Pancreas (tissue), 10 donors: ENCODE measurements at places on chromosomes 16 and 17.
A peak's percentile ranks its signal among the peaks of the same experiment; 100 is the strongest.

DNA sequence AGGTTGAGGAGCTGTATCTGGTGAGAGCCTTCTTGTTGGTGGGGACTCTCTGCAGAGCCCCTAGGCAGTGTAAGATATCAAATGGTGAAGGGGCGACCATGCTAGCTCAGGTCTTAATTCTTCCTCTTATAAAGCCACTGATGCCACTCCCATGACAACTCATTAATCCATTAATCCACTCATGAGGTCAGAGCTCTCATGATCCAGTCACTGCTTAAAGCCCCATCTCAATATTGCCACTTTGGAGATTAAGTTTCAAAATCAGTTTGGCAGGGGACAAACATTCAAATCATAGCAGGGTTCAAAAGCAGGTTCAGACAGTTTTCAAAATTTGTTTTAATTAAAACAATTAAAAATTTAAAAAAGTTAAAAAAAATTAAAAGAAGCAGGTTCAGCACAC, 13.1 kb upstream of the SPECC1 start:
- no peak for DNase-seq

- no peak for DNase-seq
Observed at GRCh38 chr16:54585094-54585997, 298.8 kb upstream of the IRX3 start.

DNA sequence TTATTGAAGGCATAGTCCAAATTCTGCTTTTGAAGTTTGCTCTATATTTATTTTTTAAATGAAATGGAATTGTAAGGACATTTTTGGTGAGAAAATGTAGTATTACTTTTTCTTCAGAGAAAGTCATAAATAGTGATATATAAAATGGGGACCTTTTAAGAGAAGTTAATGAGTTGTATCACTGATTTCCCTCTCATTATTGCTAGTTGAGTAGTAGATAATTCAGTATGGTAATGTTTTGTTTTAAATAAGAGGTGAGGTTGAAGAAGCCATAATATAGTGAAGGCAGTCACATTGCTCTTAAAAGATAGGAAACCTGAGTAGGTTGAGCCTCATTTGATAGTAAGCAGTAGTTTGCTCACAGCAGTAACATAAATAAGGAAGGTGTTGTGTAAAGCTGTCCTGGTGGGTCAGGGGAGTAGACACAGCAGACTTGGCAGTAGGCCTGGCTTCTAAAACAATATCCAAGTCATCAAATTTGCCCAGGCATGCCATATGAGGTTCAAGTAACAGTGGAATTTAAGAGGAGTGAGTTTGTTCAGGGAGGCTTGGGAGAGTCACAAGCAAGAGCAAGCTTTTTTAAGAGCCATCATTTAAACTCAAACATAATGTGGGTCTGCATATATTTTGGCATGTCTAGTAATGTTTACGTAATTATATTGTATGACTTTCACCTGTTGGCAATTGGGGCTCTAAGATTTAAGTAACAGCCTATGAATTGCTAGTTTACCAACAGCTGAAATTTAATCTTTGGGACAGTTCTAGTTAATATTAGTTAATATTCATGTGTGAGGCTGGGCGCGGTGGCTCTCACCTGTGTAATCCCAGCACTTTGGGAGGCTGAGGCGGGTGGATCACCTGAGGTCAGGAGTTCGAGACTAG, 6.5 kb downstream of the NFATC3 start:
- DNase-seq: no peak

DNA sequence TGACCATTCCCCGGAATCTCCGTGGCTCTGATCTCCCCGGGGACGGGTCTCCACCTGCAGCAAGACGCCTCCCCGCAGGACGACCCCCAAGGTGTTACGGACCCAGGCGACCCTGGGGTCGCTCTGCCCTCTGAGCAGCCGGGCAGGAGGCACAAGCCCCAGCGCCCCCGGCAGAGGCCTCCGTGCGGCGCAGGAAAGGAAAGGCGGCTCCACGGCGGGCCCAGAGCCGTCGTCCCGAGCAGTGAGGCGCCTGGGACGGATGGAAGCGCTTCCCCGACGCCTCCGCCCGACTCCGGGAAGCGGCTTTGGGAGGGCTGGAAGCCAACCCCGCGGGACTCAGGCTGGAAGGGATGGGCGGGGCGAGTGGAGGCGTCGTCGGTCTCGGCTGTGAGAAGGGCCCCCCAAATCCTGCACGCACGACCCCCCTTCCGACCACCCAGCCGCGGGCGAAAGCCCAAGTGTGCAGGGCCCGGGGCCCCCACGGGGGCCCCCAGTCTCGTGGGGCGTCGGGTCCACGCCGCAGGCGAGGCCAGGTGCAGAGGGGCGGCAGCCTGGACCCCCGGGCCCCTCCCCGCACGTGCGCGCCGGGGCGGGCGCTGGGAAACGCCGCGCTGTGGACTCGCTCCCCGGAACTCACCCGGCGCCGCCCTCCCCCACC, 32.7 kb upstream of the RPH3AL start:
- peak; percentile 53 for DNase-seq

DNA sequence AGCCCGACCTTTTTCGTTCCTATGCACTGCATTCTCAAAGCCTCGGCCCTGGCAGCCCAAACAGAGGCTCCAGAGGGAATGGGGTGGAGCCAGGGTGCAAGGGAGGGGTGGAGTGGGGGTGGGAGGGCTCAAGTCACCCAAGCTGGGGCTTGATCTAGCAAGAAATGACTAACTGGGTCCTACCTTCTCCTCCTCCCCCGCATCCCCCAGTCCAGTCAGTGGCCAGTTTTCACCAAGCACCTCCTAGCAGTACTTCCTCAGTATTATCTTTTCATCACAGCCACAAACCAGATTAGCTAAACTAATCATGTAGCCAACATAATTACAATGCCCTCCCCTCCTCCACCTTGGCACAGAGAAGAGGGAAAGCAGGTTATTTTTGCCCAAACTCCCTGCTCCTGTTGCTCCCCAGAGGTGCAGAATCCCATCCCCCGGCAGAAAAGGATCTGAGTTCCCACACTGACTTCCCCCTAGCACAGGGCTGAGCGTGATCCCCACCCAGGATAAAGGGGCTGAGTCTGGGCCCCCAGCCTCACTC, 2.2 kb downstream of the JUP start:
- no peak for DNase-seq

DNA sequence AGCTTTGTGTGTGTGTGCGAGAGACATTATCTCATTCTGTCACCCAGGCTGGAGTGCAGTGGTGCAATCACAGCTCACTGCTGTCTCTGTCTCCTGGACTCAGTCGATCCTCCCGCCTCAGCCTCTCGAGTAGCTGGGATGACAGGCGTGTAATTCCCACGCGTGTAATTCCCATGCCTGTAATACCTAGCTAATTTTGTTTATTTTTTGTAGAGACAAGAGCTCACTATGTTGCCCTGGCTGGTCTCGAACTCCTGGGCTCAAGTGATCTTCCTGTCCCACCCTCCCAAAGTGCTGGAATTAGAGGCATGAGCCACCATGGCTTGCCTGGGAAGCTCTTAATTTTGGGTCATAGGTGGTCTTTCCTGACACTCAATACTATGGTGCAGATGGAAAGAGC, 205.3 kb upstream of the TNRC6C start:
- no peak for DNase-seq

DNA sequence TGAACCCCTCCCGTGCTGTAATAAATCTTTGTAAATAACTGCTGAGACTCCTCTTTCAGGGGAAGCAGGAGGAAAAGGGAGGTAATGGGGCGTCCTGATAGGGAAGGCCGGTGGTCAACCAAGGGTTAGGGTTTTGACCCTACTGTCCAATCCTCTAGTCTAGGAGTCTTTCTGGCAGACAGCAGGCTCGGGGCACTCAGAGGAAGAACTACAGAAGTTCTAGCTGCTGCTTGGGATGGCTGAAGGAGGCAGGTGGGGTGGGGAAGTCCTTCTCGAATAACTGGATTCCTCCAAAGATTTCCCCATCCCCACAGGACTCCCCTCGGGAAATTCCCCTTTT, 387 bp upstream of the STARD3 start:
- DNase-seq: no peak

GRCh38 chr17:47244697-47245096, 8.9 kb upstream of the ITGB3 start:
- DNase-seq: no peak

GRCh38 chr17:30829022-30829421, 2.7 kb upstream of the ATAD5 start:
- DNase-seq: no peak

- DNase-seq: no peak
Observed at GRCh38 chr17:62720126-62720850, 87.8 kb downstream of the MARCHF10 start.

DNA sequence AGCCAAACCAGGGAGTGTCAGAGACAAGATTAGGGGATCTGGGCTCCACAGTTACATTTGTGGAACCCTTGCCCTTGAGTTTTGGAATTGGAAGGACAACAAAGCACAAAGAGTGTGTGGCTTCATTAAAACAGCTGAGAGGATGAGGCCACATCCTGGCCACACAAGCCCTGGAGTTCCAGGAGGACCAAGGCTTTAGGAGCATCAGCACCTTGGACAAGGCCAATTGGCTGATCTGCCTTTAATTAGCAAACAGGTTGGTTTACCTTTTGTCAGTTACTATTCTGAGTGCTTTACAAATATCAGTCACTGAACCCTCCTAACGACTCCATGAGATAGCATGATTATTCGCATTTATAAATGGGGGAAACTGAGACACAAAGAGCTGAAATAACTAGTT, 54.7 kb downstream of the SLC6A2 start:
- no peak for DNase-seq

DNA sequence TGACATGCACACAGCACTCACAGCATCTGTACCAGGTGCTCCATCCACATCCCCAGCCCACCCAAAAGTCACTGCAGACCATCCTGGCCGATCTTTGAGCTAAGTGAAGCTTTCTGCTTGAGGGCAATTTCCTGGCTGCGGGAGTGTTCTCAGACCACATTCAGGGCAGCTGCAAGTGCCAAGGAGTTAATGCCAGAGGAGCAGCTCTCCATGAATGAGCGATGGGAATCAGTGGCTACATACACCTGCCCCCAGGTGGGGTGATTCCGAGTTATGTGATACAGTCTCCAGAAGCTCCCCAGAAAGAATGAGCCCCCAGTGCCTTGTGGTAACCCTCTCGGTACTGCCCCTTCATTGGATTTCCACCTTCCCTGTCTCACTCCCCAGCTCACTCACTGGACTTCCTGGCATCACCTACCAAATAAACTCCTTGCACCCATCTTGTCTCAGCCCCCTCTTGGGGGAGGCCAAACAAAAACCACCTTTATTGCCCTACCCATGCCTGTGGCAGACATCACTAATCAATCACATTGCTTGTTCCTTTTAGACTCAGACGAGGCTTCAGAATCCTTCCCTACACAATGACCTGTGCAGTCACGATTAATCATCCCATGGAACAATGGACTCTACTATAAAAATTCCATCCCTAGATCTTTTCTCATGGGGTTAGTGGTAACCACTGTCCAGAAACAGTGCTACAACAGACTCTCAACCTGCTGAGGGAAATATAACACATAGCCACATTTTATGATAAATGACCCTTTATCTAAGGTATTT, 121.1 kb downstream of the IRX5 start:
- no peak for DNase-seq

GRCh38 chr17:50123649-50124349, 6.2 kb downstream of the SAMD14 start:
- no peak for DNase-seq

DNA sequence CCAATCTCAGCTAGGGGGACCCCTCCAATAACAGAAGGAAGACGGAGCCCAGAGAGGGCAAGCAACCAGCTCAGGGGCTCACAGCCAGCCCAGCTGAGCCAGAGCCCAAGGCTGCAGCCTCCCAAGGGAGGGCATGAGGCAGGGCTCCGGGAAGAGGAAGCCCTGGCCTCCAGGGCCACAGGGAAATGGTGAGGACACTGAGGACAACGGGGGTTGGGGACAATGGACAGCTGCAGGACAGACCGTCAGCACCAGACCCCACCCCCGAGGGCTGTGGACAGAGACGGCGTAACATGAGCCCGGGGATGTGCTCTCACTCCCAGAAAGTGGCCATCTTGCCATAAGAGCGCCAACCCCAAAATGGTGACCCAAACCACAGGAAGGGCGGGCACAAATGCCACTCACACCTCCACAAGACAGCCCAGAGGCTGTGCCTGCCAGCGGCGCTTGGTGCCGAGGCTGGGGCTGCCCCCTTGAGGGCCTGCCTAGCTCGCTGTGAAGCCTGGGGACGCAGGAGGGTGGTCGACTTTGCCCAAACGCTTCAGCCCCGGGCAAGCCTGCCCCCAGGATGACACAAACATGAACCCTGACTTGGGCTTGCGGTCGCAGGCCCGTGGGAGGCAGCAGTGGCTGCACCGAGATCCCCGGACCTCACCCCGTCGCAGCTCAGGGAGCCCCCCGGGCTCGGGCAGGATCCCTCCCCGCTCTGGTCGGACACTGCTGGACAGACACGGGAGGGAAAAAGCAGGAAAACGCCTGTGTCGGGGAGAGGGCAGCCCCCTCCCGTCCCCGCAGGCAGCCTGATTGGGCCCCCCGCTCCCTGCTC, 10.5 kb downstream of the PIMREG start:
- DNase-seq: no peak

DNA sequence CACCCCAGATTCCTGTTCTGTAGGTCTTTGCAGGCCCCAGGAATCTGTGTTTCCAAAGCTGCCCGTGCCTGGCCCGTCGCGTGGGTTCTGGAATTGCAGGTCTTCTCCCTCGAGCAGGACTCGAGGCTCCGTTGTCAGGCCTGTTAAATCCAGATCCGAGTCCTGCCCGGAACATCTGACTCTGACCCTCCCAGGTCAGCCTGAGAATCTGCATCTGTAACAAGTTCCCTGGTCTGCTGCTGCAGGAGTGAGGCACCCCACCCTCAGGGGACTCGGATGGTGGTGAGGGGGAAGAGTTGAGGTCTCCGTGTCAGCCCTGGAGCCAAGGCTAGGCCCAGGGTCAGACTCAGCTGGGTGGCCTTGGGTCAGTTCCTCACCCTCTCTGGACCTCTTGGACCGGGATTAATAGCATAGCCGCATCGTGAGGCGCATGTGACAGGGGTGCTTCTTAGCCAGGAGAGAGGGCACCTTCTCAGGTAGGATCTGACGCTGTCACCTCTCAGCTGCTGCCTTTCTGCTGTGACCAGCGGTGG, 8.8 kb downstream of the SPIRE2 start:
- no peak for DNase-seq
